ENCODE measurements at places on chromosomes 2 and 18.

DNA sequence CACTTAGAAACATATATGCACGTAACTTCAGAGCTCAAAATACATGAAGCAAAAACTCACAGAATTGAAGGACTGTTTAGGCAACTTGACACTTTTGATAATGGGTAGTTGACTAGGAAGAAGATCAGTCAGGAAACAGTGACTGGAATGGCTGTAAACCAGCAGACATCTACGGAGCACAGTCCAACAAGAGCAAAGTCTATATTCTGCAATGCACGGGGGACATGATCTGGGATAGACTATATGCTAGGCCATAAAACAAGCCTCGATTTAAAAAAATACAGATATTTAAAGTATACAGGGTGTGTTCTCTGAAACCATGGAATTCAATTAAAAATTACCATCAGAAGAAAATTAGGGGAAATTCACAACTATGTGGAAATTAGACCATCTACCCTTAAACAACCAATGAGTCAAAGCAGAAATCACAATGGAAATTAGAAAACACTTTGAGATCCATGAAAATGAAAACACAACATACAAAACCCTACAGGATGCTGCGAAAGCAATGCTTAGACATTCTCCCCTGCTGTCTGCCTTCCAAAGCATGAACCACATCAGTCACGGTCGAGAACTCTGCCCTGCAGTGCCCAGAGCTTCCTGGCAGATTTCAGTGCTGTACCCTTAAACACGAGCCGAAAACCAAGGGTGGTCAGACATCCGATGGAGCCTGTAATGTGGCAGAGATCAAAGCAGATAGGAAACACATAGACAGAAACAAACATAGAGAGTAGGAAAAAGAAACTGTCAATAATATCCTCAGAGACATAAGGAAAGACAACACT is 651.9 kb upstream of the HS6ST1 start:
- DNase-seq = no peak

GRCh38 chr2:226185616-226186211 is 613.9 kb downstream of the IRS1 start:
- DNase-seq = no peak

GRCh38 chr2:135093670-135094330 is 41.7 kb downstream of the RAB3GAP1 start:
- no peak for DNase-seq

GRCh38 chr2:238379096-238379810 is 47.5 kb upstream of the ASB1 start:
- DNase-seq = no peak

- peak; percentile 43 for DNase-seq
Observed at GRCh38 chr18:4017480-4017879, 437.6 kb downstream of the DLGAP1 start.

DNA sequence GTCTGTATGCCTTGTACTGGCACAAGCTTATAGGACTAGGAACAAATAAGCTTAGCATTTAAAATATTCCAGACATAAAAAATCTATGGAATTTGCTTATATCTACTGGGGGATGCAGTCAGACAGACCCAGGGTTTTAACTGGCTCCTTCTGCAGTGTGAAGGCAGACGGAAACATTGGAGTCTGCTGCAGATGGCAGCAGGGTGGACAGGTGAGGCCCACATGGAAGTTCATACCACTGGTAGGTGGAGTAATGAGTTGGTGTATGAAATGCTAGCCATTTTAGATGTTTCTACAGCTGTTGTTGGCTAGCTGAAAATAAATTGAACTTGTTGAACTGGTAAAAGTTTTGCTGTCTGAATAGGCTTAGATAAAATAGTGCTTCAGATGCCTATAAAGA is 17.7 kb downstream of the SPTBN1 start:
- no peak for DNase-seq

- no peak for DNase-seq
Observed at GRCh38 chr2:188974164-188974563, at the start of gene COL3A1. COL3A1 (plus strand) TSS chr2:188974373; CDS start chr2:188974490, 117 bp downstream.

- DNase-seq = peak; percentile 34
Observed at GRCh38 chr2:151357359-151357758, at the start of gene TNFAIP6. TNFAIP6 (plus strand) TSS chr2:151357592; CDS start chr2:151357667, 75 bp downstream.

All from common myeloid progenitor, CD34-positive (primary cell).